ENCODE measurements at places on chromosomes 4 and X.

DNA sequence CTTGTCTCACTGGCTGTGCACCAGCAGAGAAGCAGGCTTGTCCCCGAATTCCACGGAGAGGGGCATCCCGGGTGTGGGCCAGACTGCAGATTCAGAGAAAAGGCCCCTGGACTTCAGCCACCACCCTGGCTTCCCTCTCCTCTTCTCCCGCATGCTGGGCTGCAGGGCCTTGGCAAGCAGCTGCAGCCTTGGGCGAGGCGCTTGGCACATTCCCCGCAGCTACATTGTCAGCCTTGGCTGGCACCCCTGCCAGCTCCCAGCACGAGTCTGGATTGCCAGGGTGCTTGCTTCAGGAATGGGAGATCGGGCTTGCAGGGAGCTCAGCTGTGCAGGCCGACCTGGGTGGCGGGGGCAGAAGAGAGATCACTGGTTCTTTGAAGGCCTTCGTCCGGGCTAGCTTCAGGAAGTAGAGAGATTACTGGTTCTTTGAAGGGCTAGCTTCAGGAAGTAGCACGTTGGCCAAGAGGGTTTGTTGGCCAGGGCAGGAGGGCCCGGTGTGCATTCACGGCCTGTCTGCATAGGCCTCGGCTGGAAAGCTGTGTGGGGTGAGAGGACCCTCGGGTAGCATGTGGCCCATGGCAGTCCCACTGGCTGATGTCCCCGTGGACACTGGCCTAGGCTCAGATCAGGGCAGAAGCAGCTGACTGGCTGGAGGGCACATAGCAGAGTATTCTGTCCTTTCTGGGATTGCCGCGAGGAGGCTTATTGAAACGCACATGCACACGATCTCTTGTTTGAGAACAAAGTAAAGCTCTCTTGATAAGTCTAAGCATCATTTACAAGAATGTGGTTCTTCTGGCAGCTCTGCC is 2.7 kb downstream of the ABCD1 start:
- DNase-seq = peak; percentile 17

DNA sequence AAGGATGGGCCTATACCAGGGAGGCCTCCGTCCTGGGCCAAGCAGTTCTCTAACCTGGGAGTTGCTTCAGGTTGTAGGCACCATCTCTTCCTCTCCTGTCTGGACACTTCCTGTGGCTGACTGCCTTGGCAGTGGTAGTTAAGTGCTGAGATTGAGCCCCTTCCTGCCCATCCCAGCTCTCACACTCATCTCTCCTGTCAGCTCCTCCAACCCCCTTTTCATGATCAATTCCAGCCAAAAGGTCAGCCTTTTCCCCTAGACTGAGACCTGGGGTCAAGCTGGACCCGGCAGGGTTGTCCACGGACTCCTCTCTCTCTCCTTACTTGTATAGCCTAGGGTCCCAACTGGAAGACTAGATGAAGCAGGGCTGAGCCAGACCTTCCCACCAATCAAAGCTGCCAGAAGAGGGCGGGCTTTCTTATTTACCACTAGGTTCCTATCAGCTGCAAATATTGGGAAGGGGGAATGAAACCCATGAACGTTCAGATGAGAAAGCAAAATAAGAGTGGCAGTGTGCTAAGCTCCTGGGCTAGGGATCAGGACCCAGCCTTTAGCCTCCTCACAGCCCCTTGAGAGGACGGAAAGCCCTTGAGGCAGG is 34.5 kb downstream of the KDM5C start:
- no peak for DNase-seq

GRCh38 chr4:86759298-86759697 is 89.9 kb downstream of the SLC10A6 start:
- no peak for DNase-seq

DNA sequence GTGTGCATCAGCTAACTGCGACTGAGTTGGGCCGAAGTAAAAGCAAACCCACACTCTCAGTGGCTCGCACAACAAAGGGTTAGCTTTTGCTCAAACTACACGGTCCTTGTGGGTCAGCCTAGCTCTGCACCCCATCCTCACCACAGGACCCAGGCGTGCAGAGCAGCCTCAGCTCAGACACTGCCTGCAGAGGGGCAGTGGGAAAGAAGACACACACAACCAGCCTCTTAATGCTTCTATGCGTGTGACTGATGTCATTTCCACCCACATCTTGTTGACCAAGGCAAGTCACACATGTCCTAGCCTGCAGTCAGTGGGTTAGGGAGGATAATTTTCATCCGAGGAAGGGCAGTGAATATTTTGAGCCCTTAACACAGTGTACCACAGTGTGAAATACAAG is 40.5 kb downstream of the HMGB2 start:
- no peak for DNase-seq

DNA sequence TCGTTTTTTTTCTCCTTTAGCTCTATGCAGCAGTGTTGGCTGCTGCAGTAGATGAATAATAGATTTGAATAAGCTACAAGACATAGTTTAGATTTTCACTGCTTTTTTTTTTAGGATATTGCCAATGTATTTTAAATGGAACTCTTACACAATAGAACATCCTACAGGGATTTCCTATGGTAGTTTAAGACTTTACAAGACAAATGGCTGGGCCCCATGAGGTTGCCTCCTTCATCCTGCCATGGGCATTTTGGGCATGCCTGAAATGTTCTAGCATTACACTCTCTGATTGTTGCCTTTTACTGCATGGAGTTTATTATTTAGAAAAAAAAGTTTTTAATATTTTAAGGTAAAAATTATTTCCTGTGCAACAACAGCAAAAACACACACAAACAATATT is 74.5 kb downstream of the MID1 start:
- no peak for DNase-seq

DNA sequence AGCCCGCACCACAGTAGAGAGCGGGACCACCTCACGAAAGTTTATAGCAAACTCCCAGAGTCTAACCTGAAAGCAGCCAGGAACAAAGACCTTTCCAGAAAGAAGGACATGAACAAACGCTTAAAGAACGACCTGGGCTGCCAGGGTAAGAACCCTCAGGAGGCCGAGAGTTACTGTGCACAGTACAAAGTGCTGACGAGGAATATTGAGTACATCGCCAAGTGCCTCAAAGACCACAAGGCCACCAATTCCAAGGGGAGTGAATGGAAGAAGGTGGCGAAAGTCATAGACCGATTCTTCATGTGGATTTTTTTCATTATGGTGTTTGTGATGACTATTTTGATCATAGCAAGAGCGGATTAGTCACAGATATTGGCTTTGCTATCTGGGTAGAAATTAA is 19.0 kb downstream of the CHRNA9 start:
- DNase-seq = no peak

DNA sequence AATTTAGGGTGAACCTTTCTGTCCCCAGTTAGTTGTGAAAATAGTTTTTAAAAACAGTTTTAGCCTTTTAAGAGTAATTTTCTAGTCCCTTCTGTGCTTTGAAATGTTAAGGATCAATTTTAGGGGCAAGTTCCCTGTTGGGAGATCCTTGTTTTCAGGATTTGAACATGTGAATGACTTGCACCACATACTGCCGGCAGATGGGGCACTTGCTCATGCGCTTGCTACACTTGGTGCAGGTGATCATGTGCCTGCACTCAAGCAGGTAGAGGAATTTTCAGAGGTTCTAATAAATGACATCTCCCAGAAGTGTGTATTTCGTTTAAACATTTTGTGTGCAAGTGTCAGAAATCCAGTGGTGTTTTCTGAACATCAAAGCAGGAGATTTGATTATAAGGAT is 195.9 kb downstream of the CHM start:
- DNase-seq = no peak

GRCh38 chr4:176125063-176125462 is 59.4 kb downstream of the WDR17 start:
- DNase-seq = no peak

Measured in tibial nerve (tissue), 4 donors.